ENCODE measurements at places on chromosomes 2 and 18.

GRCh38 chr2:181058378-181059269 lies 78.2 kb downstream of the UBE2E3 start:
- peak; percentile 14 for DNase-seq

DNA sequence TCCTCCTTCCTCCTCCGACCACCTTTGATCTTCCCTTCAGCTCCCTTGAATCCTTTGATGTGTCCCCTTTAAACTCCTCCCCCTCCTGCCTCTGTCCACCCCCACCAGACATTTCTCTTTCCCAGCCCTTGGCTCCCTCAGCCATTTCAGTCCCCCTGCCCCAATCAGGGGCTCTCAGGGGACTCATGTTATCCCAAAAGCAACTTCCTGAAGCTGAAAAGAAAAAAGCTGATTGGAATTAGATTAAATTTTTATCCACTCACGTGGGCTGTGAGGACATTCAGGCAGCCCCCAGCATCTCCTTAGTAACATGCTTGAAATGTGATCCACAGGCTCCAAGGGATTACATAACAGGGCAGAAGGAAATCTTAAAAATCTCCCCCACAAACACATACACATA lies 81.3 kb downstream of the NEURL3 start:
- no peak for DNase-seq

GRCh38 chr18:1663879-1664705 lies 759.4 kb downstream of the ADCYAP1 start:
- DNase-seq, result peak; percentile 1

DNA sequence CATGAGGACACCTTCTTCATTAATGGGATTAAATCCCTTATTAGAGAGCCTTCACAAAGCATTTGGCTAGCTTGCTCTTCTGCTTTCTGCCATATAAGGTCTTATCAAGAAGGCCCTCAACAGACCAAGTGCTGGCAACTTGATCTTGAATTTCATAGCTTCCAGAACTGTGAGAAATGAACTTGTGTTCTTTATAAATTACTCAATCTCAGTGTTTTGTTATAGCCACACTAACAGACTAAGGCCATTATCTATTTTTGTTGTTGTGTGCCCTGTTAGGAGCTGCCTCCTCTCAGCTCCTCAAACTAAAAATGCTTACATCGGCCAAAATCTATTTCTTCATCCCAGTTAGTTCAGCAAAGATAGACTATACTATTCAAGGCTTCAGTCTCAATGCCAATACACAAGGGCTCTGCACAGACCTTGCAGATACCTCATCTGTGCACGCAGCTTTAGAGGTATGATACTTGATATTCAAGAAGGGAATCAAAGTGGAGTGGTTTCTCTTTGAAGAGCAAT lies 182.9 kb downstream of the GPD2 start:
- no peak for DNase-seq

DNA sequence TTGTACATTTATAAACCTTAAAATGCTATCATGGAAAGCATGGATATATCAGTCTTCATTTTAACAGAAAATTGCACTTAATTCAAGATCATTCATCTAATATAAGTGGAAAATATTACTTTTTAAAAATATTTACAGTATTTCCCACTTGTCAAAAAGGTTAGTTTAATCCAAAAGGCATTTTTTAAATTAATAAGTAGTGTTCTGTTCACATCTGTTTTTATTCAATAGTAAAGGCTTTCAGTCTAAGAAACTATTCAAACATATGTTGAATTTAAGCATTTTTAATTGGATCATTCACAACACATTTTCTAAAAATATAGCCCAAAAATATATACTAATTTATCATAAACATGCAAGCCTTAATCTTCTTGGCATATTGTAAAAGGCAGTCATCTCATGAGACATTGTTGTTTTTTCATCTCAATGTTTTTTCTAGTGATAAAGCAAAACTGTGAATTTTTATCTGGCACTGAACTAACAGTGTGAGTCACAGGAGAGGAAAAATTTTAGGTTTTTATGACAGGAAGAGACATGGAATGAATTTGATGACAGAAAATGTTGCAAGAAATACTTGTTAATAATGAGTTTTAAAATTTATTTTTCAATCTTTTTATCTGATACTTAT lies 1642.5 kb upstream of the TMEFF2 start:
- no peak for DNase-seq

Data from germinal center (tissue), 1 donor.